Stimulated activated CD4-positive, alpha-beta T cell treated with anti-CD3 and anti-CD28 coated beads, Interleukin-4, amount 100 ng/mL, for 24 hours (primary cell): ENCODE measurements at places on chromosomes 5 and 9.

DNA sequence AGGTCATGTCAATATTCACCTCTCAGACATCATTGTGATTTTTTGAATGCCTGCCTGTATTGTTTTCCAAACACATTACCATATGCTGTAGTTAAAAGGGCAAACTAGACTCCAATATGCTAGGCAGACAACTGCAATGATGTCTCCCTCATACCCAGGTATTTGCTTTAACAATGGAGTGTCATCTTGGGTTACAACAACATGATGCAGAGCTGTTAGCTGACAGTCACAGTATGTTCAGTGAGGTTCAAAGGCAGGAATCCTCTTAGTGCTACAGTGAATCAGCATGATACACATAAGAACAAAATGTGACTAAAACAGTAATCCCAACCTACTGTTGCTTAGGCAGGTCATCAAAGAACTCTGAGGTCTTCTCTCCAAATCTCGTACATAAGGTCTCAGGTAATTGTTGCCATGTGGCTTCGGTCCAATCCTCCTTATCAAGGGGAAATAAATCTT lies 24.0 kb downstream of the OR1J1 start:
- no peak for DNase-seq

DNA sequence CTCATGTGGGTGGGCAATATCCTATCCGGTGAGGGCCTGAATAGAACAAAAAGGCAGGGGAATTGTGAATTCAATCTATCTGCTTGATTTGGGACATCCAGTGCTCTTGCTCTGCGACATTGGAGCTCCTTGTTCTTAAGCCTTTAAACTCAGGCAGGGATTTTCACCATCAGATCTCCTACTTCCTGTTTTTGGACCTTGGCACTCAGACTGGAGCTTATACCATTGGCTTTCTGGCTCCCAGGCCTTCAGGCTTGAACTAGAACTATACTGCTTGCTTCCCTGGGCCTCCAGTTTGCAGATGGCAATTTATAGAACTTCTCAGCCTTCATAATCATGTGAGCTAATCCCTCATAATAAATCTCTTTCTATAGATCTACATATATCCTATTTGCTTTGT lies 134.3 kb upstream of the CLINT1 start:
- DNase-seq, result no peak

GRCh38 chr9:101509572-101509971 lies 24.1 kb upstream of the RNF20 start:
- no peak for DNase-seq

GRCh38 chr9:110714314-110714713 lies 45.7 kb downstream of the MUSK start:
- no peak for DNase-seq

- no peak for DNase-seq
These were observed 3.6 kb downstream of the GDNF start for GRCh38 chr5:37836235-37836591.

GRCh38 chr9:125961072-125961471 lies 213.9 kb downstream of the PBX3 start:
- DNase-seq, result no peak

DNA sequence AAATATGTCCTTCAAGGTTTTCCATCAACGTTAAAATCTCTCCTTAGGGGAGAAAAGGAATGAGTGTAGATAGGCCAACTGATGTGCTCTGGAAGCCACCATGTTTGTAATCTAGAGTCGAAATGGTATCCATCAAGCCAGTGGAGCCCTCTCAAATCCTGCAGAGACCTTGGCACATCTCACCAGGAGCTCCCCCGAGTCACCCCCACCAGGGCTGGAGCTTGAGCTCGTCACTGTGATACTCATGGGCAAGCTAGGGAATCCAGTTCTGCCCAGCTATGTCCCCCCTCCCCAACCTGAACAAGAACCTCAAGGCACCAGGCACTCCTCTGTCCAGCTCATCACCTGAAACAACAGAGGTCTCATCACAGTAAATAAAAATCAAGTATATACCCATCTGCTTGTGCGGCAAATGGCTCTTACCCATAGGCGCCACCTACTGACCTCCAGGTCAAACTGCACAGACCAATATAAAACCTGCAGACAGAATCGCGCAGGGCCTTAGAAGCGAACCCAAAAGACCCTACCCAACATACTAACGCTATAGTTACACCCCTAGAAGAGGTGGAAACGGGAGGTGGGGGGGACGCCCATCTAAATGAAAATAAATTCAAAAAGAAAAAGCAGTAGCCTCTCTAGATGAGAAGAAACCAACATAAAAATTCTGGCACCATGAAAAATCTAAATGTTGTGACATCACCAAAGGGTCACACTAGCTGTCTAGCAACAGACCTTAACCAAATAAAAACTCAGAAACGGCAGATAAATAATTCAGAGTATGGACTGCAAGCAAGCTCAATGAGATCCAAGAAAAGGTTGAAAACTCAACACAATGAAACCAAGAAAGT lies 75.0 kb downstream of the TTC39B start:
- DNase-seq, result peak; percentile 32

DNA sequence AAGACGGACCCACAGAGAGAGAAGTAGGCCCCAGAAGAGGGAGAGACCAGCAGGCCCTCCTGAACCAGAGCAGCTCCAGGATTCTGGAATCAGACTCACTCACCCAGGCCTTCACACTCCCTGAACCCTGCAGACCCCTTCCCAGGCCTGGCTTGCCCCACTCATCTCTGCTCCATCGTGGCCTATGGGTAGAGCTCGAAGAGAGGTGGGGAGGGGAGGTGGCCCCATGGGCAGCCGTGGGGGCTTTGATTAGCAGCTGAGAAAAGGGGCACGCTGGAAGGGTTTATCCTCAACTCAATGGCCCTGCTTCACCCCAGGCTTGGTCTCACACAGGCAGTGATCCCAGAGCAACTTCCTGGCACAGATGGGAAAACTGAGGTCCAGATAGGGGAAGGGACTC lies 613 bp downstream of the MYMK start:
- no peak for DNase-seq

DNA sequence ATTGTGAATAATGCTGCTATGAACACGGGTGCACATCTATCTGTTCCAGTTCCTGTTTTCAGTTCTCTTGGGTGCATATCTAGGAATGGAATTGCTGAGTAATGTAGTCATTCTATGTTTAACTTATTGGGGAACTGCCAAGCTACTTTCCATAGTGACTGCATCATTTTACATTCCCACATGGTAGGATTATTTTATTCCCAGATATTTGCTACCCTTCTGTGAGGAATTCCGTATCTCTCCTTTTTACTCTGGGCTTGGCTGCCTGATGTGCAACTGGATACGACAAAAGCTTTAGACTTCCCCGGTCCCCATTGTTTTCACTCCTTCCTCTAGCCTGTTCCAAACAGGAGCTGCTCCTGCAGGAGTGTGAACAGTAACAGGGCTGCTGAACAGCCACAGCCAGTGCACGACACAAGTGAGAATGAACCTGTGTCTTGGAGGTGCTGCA lies 7.2 kb downstream of the TAS2R1 start:
- DNase-seq, result no peak

- DNase-seq, result no peak
These were observed 241.4 kb upstream of the ZNF462 start for GRCh38 chr9:106621313-106622163.

DNA sequence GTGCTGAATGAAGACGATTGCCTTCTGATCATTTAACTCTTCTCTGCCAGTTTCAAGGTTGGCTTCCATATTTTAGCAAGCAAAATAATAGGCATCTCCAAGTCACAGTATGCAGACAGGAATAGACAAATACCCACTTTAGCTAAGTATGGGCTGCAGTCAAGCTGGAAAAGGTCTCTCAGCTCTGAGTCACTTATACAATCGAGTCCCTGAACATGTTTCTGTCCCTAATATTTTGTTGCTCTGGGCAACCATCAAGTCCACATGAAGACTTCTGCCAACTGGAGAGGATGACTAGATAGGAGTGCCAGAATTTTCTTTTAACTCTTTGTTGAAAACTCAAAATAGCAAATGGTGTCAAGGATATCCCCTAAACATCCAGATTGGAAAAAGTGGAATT lies 575.3 kb downstream of the RAB3C start:
- no peak for DNase-seq

DNA sequence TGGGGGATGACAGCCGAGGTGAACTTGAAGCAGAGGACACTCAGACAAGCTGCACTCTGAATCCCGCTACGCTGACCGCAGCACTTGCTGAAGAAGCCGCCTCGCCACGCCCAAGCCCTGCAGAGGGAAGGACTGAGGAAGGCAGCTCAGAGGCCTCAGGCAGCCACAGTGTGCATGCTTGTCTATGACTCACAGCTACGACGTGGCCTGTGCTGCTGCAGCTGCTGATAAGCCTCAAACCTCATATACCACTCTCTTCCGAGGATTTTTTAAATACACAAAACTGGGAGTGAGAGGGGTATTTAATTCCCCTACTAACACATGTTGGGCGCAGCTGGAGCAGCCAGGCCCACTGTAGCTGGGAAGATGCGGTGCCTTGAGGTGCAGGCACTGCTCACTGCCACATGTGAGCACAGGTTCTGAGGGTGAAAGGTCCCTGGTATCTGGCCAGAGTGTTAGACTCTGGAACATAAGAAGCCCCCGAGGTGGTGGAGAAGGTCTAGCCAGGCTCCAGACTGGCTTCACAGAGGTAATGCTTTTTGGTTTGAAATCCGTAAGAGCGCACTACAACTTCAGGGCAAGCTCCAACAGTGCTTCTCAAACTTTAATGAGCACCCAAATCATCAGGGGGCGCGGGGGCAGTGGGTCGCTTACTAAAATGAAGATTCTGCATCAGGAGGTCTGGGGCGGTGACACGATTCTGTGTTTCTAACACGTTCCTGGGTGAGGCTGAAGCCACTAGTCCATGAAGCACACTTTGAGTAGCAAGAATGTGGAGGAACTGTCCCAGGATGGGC lies 196.8 kb downstream of the AUH start:
- peak; percentile 72 for DNase-seq

GRCh38 chr9:4214486-4214885 lies 85.4 kb downstream of the GLIS3 start:
- no peak for DNase-seq

DNA sequence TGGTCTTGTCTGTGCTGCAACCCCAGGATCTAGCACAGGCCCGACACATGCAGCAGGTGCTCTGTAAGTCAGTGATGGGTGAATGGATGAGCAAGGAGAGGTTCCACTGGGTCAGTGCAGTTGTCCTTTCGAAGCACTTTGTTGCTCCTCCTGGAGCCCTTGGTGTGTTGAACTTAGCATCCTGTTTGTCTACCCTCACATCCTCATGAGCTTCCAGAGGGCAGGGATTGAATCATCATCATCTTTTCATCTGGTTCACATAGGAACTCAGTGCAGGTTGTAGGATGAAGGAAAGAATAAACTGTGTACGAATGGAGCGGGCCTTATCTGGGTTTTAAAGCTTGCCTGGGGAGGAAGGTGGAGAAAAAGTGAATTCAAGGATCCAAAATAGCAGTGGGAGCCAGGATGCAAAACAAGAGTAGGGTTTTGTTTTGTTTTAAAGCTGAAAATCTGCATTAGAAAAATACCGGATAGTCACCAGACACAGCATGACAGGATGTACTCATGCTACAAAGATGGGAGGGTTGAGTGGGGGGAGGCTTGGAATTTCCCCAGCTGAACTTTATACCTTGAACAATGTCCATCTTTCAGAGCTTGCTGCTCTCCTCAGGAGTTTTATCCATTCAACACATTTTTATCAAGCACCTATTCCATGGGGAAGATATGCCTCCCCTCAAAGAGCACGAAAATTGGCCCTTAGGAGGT lies 55.8 kb downstream of the PTTG1 start:
- no peak for DNase-seq

DNA sequence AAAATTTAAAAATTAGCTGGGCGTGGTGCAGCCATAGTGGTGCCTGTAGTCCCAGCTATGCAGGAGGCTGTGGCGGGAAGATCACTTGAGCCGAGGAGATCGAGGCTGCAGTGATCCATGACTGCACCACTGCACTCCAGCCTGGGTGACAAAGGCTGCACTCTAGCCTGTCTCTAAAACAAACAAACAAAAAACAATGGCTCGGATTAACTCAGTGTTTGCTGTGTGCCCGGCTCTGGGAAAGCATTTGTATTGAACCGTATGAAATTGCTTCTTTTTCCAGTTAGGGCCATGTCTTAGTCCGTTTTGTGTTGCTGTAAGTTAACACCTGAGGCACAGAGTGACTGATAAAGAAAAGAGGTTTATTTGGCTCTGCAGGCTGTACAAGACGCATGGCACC lies 62.6 kb downstream of the CFAP77 start:
- no peak for DNase-seq

DNA sequence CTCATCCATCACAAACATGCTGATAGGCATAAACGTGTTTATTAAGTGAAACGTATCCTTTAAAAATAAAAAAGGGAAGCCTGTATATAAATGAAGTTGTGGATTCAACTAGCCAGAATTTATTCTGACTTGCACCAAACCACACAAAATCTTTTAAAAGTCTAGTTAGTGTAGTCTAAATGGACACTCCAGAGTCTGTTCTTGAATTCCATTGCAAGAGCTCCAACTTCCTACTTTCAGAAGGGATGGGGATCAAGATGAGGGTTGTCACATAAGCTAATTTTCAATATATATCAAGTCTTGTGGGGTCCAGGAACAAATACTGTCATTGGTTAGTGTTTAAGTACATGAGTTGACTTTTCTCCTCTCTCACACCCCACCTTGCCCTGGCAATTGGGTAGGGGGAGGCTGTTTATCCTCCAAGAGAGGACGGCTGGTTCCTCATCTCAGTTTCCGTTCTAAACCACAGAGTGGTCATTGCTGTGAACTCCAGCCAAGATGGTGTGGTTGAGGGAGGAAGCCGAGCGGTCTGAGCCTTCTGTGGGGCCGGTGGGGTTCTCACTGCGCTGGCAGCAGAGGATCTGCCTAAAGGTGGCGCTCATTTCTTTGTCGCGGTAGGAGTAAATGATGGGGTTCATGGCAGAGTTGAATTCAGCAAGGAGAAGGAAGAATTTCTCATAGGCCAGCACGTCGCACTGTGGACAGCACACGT lies 163.2 kb downstream of the LPAR1 start:
- no peak for DNase-seq

GRCh38 chr9:137317718-137318511 lies 15.8 kb upstream of the NRARP start:
- no peak for DNase-seq

- DNase-seq, result no peak
These were observed 81.2 kb downstream of the MRPS27 start for GRCh38 chr5:72238712-72239445.

- DNase-seq, result no peak
These were observed 138.1 kb upstream of the COL5A1 start for GRCh38 chr9:134503301-134504105.

DNA sequence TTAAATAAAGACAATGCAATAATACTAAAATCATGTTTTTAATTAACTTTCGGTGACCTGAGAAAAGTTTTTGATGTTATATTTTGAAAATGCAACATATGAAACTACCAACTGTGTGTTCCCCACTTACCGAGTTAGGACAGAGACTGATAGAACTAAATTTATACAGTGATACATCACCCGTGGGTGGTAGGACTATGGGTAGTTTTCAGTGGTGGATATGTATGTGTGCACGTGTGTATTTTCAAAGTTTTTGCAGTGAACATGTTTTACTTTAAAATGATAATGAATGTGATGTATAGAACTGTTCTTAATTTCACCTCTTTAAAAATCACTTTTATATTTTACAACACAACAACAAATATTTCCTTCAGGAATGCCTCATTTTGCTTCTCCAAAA lies 25.0 kb upstream of the ACO1 start:
- DNase-seq, result no peak

GRCh38 chr5:135295852-135296251 lies 103.2 kb downstream of the MACROH2A1 start:
- DNase-seq, result no peak
